ENCODE measurements at places on chromosomes 4 and X.
A peak's percentile ranks its signal among the peaks of the same experiment; 100 is the strongest.

DNA sequence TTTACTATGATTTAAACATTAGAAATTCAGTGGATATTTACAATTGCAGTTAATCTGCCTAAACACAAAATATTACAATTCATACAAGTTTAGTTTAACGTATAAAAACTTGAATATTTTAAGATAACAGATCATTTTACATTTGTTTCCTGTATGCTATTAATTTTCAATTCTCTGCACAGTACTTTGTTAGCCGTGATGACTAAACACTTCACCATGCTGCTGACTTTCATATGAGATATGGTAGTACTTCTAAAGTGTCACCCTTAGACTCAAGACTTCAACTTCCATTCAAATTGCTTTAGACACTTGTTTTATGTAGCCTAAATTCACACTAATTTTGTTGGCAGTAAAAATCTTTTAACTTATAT lies 1646.4 kb upstream of the ADGRL3 start:
- no peak for DNase-seq

DNA sequence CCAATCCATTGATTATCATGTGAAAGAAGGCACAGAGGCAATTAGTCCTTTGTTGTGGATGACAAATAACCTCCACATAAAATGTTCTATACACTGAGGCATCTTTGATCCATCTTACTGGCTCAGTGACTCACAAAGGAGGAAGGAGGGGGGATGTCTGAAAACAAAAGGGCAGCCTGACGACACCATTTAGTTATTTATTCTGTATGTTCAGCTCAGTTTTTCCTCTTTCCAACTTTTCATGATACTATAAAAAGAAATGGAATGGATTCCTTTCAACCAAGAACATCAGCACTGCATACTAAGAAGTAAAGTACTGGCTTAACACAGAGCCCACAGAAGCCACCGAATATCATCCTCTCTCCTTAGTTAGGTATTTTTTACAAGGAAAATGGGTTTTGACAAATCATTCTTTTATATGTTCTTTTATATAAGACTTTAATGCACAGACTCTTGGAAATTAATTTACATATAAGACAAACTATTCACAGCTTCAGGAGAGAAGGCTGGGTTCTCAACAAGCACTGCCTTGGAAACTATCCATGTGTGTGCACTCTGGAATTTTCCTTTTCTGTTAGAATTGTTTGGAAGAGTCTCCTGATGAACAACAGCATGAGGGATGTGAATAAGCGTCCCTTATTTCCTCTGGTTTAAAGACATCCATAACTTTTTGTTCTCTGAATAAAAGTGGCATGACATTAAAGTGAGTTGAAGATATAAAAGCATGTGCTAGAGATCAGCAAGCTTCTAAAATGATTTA lies 135.6 kb downstream of the TSPAN5 start:
- no peak for DNase-seq

DNA sequence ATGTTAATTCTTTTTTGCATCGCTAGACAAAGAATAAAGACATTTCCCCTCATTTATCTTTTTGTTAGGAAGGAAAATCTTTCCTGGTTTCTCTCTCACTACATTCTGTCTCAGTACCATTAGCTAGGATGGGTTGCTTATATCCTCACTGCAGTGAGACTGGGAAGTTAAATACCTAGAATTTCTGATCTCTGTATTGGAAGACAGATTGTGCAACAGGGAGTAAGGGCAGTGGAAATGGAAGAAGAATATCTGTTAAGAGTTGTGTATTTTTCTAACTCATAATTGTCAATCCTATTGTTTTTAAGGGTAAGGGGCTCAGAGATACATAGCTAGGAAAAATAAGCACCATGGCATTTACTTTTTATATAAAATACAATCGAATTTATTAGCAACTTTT lies 19.6 kb downstream of the PTPN13 start:
- DNase-seq: no peak

GRCh38 chr4:7630568-7631287 lies 196.0 kb upstream of the PSAPL1 start:
- DNase-seq: no peak

DNA sequence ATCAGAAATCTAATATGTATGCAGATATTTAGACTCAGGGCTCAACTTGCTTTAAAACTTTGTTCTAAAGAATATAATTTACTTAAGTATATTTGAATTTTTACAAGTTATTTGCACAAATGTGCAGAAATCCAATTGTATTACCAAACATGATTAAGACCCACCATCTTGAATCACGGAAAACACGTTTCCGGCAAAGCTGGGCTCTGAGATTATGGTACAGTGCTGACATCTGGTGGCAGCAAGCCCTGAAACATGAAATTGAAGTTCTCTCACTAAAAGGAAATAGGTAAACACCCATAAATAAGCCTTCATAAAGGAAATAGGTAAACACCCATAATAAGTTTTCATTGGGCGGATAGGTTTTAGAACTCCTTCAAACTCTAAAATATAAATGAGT lies 98.3 kb upstream of the MAOA start:
- peak; percentile 52 for DNase-seq

DNA sequence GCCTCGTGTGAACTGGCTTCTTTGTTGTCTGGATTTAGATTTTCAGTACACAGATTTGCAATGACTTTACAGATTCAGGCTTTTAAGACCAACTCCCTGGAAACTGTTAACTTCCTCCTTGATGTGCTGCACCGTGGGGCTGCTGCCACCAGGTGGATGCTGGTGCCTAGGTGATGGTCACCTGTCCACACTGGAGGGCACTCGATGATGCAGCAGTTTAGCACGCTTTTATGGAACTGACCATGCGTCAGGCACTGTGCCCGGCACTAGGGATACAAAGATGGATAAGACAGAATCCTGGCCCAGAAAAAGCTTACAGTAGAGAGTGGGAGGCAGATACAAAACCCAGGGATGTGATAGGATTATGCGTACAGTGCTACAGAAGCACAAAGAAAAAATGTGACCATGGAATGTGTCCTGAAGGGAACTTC lies 180.7 kb downstream of the CEP135 start:
- peak; percentile 17 for DNase-seq

DNA sequence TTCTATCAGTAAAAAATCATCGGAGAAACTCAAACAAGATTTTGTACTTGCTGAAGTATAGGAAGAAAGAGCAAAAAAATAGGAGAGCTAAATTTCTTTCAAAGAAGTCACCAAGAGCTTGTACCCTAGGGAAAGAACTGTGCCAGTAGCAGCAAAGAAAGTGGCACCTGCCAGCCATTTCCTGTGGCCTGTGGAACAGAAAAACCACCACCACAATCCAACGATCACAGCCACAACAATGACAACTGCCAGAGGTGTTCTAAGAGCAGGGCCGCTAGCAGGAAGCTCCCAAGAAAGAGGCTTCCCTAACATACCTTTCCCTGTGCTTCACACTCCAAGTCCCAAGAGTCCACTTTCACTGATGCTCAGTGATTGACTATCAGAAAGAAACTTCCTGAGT lies 266.1 kb upstream of the GPC4 start:
- DNase-seq: no peak

GRCh38 chr4:81350040-81350439 lies 121.7 kb downstream of the RASGEF1B start:
- no peak for DNase-seq

- no peak for DNase-seq
These were observed 64.0 kb downstream of the TEC start for GRCh38 chr4:48205626-48206025.

GRCh38 chrX:43266487-43266886 lies 389.6 kb upstream of the MAOA start:
- no peak for DNase-seq

DNA sequence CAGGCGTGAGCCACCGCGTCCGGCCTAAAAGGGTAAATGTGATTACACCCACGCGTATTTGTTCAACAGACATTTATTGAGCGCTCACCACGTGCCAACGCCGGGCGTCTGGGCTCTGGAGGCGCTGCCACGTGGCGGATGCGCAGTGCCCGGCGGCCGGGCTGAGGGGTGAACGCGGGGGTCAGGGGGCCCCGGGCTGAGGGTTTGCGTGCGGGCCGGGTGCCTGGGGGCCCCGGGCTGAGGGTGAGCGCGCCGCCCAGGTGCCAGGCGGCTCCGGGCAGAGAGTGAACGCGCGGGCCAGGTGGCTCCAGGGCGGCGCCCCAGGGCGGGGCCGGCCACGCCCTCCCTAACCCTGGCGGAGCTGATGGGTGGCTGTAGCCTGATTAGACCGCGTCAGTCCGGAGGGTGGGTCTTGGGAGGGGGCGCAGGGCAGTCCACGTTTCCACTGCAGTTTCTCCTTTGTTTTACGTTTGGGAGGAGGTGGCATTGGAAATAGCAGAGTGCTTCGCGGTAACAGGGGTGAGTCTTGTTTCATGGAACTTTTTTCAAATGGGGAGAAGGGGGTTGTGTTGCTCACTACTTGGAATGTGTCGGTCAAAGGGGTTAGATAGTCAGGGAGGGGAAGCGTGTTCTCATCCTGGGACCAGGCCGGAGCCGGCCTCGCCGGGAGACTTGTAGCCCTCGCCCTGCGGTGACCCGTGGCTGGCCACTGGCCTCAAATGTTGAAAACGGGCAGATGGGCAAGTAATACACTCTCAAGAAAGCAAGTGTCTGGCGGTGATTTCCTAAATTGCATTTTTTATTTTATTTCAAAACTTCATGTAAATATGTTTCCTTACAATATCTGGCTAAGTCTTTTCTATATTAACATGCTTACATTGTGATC lies at the start of gene ZFP42:
TSS of gene ZFP42 (plus strand) at position 450 of the 886 bp plus-strand sequence. CDS start 7,037 bp downstream, outside the sequence.
- DNase-seq: no peak

DNA sequence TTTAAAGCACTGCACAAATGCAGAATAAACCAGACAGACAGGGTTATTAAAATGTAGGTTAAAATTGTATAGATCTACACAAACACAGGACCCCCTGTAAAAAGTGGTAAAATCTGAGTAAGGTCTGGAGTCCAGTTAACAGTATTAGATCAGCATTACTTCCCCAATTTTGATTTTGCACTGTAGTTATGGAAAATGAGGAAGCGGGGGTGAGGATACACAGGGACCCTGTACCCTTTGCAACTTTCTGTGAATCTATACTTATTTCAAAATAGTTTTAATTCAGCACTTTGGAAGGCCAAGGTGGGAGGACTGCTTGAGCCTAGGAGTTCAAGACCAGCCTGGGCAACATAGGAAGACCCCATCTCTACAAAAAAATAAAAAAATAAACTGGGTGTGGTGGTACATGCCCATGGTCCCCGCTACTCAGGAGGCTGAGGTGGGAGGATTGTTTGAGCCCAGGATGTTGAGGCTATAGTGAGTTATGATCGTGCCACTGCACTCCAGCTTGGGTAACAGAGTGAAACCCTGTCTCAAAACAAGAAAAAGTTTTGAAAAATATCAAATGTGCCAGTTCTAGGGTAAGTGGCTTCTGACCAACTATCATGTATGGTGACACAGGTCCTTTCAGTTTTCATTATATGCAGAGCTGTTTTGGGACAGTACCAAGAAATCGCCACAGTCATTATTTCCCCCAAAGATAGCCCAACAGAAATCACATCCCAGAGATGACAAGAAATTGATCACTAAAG lies 17.7 kb downstream of the SEL1L3 start:
- no peak for DNase-seq

DNA sequence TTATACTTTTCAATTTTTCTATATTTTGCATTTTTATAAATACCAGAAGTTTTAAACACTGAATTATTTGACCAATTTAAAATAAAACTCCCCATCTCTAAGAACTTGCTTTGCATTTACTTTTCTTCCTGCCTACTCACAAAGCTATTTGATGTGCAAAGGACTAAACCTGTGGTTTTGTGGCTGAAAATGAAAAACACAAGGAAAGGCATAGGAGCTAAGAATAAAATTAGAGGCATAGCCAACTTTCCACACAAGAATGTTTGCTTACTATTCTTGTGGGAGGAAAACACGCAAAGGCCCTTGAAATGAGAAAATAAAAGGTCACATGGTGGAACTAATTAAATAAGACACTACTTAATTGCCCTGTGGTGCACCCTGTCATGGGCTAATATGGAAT lies 221.2 kb downstream of the KLHL13 start:
- no peak for DNase-seq

GRCh38 chr4:174314770-174315169 lies 31.1 kb downstream of the CEP44 start:
- DNase-seq: no peak

GRCh38 chr4:174210354-174210753 lies 73.1 kb downstream of the FBXO8 start:
- no peak for DNase-seq

- no peak for DNase-seq
These were observed 119.3 kb upstream of the PITX2 start for GRCh38 chr4:110742143-110742542.

DNA sequence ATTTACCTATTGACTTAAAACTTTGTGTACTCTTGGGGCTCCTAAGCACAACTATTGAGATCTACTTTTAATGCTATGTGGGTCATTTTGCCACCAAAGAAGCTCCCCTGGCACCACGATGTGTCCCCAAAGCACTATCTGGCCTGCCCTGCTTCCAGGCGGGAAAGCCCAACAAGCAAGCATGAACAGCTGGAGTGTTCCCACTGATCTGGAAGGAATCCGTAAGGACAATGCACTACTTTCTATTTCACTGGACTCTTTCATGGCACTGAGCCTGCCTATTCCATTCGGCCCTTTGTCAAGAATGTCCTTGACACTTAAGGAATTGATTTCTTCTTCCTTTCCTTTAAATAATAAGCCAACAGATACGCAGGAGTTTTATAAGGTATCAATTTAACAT lies 38.8 kb downstream of the GRIA3 start:
- DNase-seq: no peak

- no peak for DNase-seq
These were observed 1.1 kb downstream of the RPS3A start for GRCh38 chr4:151100531-151100930.

GRCh38 chr4:185369731-185370130 lies 26.0 kb downstream of the LRP2BP start:
- DNase-seq: no peak

GRCh38 chrX:52425775-52426174 lies 57.0 kb downstream of the XAGE2 start:
- DNase-seq: no peak

- DNase-seq: no peak
These were observed 1704.7 kb upstream of the TENM3 start for GRCh38 chr4:180538384-180539057.

- no peak for DNase-seq
These were observed 9.0 kb downstream of the TENM3 start for GRCh38 chr4:182252220-182252619.

DNA sequence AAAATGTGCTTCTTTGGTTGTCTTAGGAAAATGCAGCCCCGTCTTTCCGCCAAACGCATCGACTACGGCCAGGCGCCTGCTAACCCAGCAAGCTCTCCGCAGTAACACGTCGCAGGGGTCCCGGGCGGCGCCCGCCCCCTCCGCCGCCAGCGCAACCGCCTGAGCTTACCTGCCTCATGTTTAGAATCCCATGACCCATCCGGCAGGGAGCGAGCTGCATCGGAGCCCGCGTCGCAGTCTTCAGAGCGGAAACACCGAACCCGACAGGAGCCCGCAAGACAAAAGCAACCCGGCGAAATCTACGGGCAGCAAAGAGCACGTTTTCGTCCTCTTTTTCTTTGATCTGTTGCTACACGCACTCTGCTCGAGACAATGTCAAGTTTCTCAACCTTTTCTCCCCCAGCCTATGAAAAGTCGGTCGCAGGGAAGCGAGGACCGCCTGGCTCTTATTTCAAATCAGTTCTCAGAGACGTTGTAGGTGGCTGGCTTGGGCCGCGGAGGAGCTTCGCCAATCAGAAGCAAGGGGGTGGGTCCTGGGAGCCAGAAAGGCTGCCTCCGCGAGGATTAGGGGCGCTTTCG lies at the start of gene MID1:
TSS of gene MID1 (minus strand) at position 465 of the 579 bp plus-strand sequence. CDS start 53,038 bp downstream, outside the sequence.
- DNase-seq: no peak

- DNase-seq: peak; percentile 64
These were observed 21.0 kb downstream of the MSN start for GRCh38 chrX:65688403-65688871.
